Left renal pelvis (tissue), 4 donors: ENCODE measurements at places on chromosomes 3 and 15. TPM values are rescaled to one million over a fixed set of nuclear protein-coding genes. Genes with fewer than 3 reads are reported as not detected.

GRCh38 chr3:157125101-157125500 is 34.8 kb downstream of the CCNL1 start:
- no peak for DNase-seq

DNA sequence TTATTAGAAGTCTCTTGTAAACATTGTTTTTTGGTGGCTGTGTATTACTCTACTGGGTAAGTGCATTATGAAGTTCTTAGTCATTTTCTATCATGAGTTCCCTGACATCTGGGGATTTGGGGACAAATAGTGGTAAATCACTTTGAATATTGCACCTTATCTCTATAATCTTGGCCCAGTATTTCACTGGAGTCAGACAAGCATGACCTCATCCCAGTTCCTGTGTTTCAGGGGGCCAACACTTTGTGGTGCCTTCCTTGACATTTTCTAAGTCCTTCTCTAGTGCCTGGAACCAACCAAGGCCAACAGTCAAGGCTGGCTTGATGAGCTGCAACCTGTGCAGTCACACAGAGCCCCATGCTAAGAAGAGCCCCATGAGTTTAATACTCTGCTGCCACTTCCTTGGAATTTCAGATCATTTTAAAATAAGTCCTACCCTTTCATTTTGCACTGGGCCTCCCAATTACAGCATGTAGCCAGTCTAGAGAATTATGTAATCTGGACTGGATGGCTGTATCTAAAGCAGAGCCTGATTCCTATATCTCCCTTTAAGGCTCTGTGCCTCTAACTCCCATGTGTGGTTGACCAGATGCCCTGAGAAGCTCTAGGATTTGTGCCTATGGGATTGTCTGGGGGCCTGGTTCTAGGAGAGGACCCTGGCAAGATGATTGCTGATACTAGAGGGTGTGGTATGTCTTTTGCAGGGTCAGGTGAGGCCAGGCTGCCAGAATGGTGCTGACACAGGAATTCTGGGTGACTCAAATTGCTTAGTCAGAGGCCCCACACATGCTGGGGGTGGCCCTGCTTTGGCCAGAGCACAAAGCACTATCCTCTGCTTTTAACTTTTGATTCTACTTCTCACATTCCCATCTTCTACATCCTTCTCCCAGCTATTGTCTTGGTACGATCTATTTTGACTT is 319.6 kb upstream of the TBC1D5 start:
- DNase-seq, result no peak

DNA sequence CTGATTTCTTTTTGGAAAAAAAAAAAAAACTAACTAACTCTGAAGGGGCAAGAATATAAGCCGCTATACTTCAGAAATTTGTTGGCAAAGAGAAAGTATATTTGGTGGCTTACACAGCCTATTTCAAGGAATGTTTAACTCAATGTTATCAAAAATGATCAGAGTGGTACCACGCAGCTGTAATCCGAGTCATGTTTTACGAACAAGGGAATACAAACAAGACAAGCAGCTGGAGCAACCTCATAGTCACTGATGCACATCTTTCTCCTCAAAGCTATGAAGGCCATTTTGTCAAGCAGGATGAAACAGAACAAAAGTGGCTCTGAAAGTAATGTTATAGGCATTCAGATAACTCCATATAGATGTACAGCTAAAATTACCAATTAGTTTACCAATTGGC is 81.2 kb downstream of the SCAPER start:
- peak; percentile 7 for DNase-seq

DNA sequence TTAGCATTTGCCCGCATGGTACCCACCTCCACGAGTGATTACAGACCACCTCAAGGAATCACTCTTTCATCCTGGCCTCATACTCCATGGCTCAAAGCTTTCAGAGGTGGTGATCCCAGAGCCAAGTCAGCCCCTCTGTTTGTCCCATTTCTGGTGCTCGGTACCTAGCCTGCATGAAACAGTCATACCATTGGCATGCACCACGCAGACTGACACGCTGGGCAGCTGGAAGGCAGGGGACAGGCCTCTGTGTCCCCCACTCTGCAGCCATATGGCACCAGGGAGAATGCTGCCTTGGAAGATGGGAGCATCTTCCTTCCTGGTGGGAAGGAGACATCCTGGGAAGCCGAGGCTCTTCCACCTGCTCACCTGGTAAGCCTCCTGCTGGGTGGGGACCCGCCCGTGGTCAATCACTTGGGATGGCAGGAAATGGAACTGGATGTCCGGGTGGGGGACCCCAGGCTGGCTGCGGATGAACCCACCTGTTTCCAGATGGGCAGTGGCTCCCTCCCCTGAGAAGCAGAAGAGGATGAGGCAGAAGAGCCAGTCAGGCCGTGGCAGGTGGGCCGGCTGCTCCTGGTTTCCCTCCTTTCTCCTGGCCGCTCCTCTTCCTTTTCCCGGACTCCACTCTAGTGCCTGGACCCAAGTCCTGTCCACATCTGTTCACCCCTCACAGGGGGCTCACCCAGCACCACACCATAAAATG is 26.9 kb downstream of the CHDH start:
- no peak for DNase-seq

DNA sequence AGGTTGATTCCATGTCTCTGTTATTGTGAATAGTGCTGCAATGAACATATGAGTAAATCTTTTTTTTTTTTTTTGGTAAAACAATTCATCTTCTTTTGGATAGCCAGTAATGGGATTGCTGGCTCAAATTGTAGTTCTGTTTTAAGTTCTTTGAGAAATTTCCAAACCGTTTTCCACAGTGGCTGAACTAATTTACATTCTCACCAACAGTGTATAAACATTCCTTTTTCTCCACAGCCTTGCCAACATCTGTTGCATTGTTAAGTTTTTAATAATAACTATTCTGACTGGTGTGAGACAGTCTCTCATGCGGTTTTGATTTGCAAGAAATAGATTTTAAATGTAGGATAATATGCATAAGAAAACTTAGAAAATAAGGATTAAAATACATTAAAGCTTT is 279.0 kb upstream of the EPHA3 start:
- no peak for DNase-seq

DNA sequence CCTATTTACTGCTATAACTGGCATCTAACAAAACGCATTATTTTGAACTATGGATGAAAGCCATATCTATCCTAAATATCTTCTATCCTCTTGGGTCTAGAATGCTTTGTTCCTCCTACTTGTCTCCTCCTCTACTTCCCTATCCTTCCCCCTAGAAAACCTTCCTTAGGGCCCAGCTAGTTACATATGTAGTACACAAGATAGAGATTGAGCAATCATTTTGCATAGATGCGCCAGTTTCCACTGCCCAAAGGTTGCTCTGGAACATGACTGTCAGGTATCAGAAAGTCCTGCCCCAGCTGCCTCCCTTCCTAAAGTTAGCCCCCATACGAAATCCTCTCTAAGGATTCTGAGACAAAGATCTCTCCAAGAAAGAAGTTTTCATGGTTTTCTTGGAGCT is 55.1 kb downstream of the GPR160 start:
- no peak for DNase-seq

- DNase-seq, result no peak
Observed at GRCh38 chr3:5809586-5810246, 622.2 kb downstream of the EDEM1 start.

DNA sequence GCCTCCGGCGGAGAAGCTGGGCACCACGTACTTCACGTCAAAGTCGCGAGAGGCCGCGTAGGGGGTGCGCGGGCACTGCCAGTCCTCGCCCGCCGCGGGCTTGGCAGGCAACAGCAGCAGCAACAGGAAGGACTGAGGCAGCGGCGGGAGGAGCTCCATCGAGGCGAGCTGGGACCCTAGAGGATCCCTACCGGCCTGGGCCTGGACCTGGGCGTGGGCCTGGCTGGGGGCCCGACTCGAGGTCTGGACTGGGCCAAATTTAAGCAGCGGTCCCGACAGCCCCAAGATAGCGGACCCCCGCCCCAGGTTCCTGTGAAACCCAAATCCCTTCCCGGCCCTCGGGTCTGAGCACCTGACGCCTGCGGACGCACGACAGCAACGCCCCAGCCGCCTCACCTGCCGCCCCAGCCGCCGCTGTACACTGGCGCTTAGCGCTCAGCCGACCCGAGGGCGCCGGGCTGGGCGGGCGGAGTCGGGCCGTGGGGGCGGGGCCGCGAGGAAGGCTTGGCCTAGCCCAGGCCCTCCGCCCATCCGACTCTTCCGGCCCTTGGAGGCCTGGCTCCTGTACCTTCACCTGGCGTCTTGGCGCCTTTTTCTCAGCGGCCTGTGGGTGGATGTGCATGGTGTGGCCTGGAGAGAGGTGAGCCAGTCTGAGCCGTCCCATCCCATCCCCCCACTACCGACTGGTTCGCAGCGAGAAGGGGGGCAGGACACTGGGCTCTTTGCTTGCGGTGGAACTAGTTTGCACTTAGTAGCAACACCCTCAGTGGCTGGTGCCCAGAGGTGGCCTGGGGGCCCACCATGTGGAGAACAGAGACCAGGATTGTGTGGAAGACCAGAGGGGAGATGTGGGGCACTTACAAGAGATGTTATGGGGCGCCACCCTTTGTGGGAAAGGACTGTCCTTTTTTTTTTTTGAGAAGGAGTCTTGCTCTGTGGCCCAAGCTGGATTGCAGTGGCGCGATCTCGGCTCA is at the start of gene MST1R:
Gene MST1R (minus strand): TSS at position 423 of the 974 bp plus-strand sequence. CDS start 264 bp downstream, at position 159.
- no peak for DNase-seq

- no peak for DNase-seq
Observed at GRCh38 chr3:56023546-56023945, 444.7 kb downstream of the ERC2 start.

GRCh38 chr3:61334783-61335182 is 83.5 kb upstream of the FHIT start:
- no peak for DNase-seq

- no peak for DNase-seq
Observed at GRCh38 chr15:57538821-57539220, 52.9 kb upstream of the MYZAP start.

- no peak for DNase-seq
Observed at GRCh38 chr15:61227269-61227949, 1.7 kb downstream of the RORA start.

GRCh38 chr3:98744283-98744682 is 18.9 kb upstream of the ST3GAL6 start:
- no peak for DNase-seq

GRCh38 chr15:78364233-78364632 is 24.1 kb downstream of the CRABP1 start:
- DNase-seq, result no peak

GRCh38 chr3:133745981-133746711 is at the start of gene TF:
Gene TF (plus strand): TSS chr3:133746393. CDS start chr3:133746441, 48 bp downstream.
- DNase-seq, result no peak

DNA sequence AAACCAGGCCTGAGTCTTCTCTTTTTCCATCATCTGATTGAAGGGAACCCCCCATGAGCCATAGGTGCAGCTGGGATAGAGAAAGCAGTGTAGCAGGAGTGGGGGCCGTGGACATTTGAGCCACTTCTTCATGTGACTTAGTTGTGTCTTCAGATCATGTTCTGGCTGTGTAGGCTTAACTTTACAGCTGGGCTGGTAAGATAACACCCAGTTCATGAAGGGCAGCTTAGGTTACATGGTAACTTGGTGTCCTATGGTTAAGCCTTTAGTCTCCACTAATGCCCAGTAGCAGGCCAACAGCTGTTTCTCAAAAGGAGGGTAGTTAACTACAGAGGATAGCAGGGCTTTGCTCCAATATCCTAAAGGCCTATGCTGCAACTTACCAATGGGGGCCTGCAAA is 11.4 kb upstream of the SNRPN start:
- no peak for DNase-seq

GRCh38 chr3:112874725-112875124 is 28.1 kb upstream of the CD200R1L start:
- DNase-seq, result no peak

DNA sequence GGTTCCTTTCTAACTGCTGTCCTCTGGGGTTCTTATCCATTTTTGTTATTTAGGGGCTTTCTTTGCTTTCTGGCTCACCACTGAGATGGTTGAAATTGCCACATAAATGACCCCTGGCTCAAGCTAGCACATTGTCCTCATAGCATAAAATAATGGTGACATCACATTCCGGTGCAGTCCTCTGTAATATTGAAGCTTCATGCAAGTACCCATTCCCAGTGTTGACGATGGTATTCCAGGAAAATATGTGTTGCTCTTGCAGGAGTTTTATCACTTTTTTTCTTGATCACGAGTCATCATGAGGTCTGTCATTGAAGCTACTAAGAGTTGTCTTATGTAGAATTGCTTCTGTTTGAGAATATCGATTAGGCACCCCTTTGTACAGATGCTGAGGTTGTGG is 56.1 kb downstream of the CRTC3 start:
- no peak for DNase-seq

GRCh38 chr15:83612898-83613635 is 40.9 kb upstream of the ADAMTSL3 start:
- DNase-seq, result no peak

GRCh38 chr3:139772539-139773500 is 95.0 kb upstream of the NMNAT3 start:
- DNase-seq, result no peak

DNA sequence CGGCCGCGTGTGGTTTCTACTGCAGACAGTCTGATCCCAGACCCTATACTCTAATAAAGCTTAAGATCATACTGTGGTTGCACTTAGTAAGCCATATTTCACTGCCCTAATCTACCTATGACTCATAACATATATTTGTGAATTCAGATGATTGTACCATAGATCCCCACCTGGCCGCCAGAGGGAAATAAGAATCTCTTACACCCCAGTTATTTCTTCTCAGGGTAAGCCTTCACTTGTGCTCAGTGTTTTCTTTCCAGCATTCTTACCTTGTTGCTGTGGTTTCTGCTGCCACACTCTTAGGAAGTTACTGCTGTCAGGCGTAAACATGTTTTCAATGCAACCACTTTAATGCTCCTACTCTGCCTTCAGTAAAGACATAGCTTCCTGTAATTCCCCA is 105.9 kb downstream of the B3GALNT1 start:
- DNase-seq, result no peak

DNA sequence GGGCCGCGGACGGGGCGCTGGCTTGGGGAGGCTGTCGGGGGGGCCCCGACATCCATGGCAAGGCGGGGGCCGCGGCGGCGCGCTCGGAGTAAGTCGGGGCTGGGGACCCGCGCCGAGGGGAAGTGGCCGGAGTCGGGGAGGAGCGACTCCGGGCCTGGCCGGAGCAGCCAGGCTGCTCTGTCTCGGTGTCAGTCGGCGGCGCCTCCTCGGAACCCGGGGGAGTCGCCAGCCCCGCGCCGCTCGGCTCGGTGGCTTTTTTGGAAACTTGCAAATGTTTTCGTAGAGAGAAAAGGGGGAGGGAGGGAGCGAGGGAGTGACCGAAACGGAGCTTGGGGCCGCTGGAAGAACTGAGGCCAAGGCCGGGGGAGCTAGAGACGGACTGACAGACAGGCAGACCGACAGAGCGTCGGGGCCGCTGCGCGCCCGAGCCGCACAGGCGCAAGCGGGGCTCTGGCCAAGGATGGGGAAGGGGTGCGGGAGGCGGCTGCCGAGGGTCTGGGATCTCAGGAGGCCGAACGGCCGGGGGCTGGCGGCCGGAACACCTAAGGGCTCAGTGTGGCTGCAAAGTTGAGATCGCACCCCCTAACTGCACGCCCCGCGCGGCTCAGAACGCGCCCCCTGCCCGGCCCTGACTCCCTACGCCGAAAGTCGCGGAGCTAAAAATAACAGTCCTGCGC is 5.0 kb downstream of the PTH1R start:
- DNase-seq, result no peak

- DNase-seq, result no peak
Observed at GRCh38 chr3:196218155-196218712, 1.9 kb downstream of the SLC51A start.

GRCh38 chr3:155230382-155230781 is 63.1 kb downstream of the STRIT1 start:
- no peak for DNase-seq

The COL6A5 gene
- 0.17 TPM for polyA plus RNA-seq

The IQCF5 gene
- polyA plus RNA-seq, result not detected

The GRM7 gene
- 2.2 TPM for polyA plus RNA-seq

The HHATL gene
- polyA plus RNA-seq, result 0.81 TPM

The EXD1 gene
- polyA plus RNA-seq, result not detected

The GOLGA8R gene
- 3.8 TPM for polyA plus RNA-seq

The SERINC4 gene
- not detected for polyA plus RNA-seq

The CCDC39 gene
- 3.1 TPM for polyA plus RNA-seq
